Memory B cell (primary cell): ENCODE measurements at places on chromosomes 2 and 18.

DNA sequence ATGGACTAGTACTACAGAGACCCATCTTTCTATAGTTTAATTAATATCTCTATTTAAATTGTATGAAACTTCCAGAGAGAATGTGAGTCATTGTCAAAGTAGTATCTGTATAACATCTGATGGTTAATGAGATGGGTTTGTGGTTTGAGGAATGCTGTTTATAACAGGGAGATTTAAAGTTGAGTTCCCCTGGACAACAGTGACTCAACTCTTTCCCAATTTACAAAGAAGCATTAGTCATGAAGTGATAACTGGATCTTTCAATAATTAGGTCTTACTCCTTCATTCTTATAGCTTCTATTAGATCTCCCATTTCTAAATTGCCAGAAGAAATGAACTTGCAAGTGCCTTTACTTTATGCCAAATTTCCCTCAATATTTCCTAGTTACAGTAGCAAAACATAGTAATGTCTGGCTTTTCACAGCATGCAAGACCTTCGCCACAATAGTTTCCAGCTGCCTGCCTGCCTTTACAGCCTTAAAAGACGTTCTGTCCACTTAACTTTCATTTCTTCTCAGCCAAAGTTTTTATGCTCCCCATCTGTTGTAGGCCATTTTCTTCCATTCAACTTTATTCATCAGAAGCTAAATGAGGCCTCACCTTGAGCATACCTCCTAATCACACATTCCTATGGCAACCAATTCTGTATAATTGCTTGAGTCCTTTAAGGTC is 47.7 kb upstream of the WDR75 start:
- no peak for DNase-seq
- no peaks in the 10 kb centered on the region for H3K27me3 ChIP-seq
- H3K36me3 ChIP-seq = no peaks in the 10 kb centered on the region
- H3K4me1 ChIP-seq = no peaks in the 10 kb centered on the region

- no peak for DNase-seq
- peaks cover 9% of the 10 kb centered on the region for H3K4me1 ChIP-seq
- peaks cover 1% of the 10 kb centered on the region for H3K36me3 ChIP-seq
Measured at GRCh38 chr18:72543357-72544055, 636 bp downstream of the CBLN2 start.

- H3K36me3 ChIP-seq = no peaks in the 10 kb centered on the region
- no peak for DNase-seq
- no peaks in the 10 kb centered on the region for H3K4me1 ChIP-seq
- H3K27me3 ChIP-seq = no peaks in the 10 kb centered on the region
Measured at GRCh38 chr18:41798879-41799278, 156.2 kb upstream of the PIK3C3 start.

GRCh38 chr2:26772064-26773001 is 8.2 kb downstream of the SLC35F6 start:
- peaks cover 12% of the 10 kb centered on the region for H3K36me3 ChIP-seq
- no peak overlapping the region for H3K4me3 ChIP-seq
- DNase-seq = no peak
- peak overlapping the region; percentile 50 for H3K27ac ChIP-seq
- no peaks in the 10 kb centered on the region for H3K27me3 ChIP-seq

DNA sequence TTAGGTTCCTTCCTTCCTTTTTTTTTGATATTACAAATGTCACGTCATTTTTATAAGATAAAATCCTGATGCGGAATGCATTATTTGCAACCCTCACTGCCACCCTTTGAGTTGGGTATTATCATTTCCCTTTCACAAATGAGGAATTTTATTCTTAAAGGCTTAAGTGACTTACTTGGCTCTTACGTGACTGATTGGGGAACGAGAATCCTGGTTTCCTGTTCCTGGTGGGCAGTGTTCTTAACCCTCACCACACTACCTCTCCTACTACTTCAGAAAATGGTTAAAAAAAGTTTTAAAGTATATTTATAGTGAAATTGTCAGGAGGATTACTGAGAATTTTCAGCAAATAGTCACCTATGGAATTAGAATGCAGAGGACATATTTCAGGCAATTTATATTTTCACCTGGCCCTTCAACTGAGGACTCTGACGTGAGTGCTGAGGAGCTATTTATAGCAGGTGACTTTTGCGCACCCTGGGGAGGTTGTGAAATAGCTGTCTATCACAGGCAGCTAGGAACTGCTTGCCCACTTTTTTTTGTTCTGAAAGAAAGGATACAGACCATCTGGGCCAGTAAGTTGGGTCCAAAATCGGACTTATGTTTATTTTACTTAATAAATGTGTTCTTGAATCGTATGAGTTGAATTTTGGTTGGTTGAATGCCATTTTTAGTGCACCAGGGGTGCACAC is 18.7 kb upstream of the RASGRP3 start:
- no peaks in the 10 kb centered on the region for H3K4me1 ChIP-seq
- no peak overlapping the region for H3K4me3 ChIP-seq
- no peak for DNase-seq
- no peaks in the 10 kb centered on the region for H3K36me3 ChIP-seq
- no peaks in the 10 kb centered on the region for H3K27me3 ChIP-seq

DNA sequence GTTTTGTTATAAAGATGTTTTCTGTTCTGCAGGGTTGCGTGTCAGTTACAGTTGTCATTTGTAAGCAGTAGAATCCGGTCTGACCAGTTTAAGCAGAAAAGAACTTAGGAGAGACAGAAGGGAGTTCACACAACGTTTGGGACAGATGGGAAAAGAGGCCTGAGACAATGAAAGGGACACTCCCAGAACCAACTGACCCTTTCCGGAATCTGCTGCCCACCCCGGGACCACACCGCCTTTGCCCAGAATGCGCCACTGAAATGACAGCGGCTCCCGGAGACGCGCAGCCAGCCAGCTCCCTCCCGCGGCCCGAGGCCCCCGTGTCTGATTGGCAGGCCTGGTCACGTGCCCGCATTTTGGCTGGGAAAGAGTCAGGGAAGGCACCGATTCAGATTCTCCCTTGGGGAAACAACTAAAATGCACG is 244.6 kb downstream of the BCL2 start:
- peak overlapping the region; percentile 80 for H3K4me3 ChIP-seq
- H3K4me1 ChIP-seq = peaks cover 15% of the 10 kb centered on the region
- peaks cover 3% of the 10 kb centered on the region for H3K36me3 ChIP-seq
- H3K27me3 ChIP-seq = peaks cover 14% of the 10 kb centered on the region

- no peak overlapping the region for H3K4me3 ChIP-seq
- no peak for DNase-seq
- H3K27me3 ChIP-seq = peaks cover 20% of the 10 kb centered on the region
- no peaks in the 10 kb centered on the region for H3K4me1 ChIP-seq
Measured at GRCh38 chr2:158890296-158890905, 78.0 kb upstream of the TANC1 start.

- H3K27me3 ChIP-seq = no peaks in the 10 kb centered on the region
- H3K36me3 ChIP-seq = peaks cover 11% of the 10 kb centered on the region
- peak overlapping the region; percentile 93 for H3K4me3 ChIP-seq
- peak overlapping the region; percentile 98 for H3K27ac ChIP-seq
Measured at GRCh38 chr2:105746177-105747080, 1.7 kb downstream of the NCK2 start.

GRCh38 chr2:59806486-59806885 is 747.0 kb downstream of the BCL11A start:
- no peaks in the 10 kb centered on the region for H3K36me3 ChIP-seq
- no peak overlapping the region for H3K27ac ChIP-seq
- H3K27me3 ChIP-seq = peaks cover 1% of the 10 kb centered on the region
- no peak overlapping the region for H3K4me3 ChIP-seq
- H3K4me1 ChIP-seq = no peaks in the 10 kb centered on the region
- no peak for DNase-seq

- no peaks in the 10 kb centered on the region for H3K4me1 ChIP-seq
- DNase-seq = no peak
- H3K36me3 ChIP-seq = no peaks in the 10 kb centered on the region
- H3K27ac ChIP-seq = no peak overlapping the region
- H3K27me3 ChIP-seq = no peaks in the 10 kb centered on the region
- H3K4me3 ChIP-seq = no peak overlapping the region
Measured at GRCh38 chr2:138213084-138213483, 248.8 kb downstream of the HNMT start.

GRCh38 chr2:236682651-236683422 is 113.2 kb downstream of the ACKR3 start:
- no peak for DNase-seq
- H3K4me1 ChIP-seq = no peaks in the 10 kb centered on the region
- H3K36me3 ChIP-seq = no peaks in the 10 kb centered on the region
- H3K27me3 ChIP-seq = peaks cover 12% of the 10 kb centered on the region
- H3K27ac ChIP-seq = no peak overlapping the region
- no peak overlapping the region for H3K4me3 ChIP-seq

DNA sequence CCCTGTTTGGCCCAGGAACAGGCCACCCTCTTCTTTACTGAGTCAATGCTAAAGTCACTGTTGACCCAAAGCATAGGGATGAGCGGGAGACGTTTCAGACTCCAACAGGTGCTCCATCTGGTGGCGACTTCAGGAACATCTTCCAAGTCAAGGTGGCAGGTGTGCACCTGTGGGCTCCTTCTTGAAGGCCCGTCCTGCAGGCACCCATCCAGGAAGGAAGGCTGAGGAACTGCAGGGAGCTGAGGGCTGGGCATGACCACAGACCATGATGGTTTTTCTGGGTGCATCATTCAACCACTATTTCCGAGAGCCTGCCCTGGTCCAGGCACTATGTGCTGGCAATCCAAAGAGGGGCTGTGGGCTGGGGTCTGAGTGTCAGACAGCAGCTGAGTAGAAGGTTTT is 142.8 kb downstream of the NDUFA10 start:
- H3K4me1 ChIP-seq = peaks cover 17% of the 10 kb centered on the region
- H3K27ac ChIP-seq = no peak overlapping the region
- peaks cover 5% of the 10 kb centered on the region for H3K36me3 ChIP-seq
- DNase-seq = peak; percentile 44
- H3K4me3 ChIP-seq = no peak overlapping the region

DNA sequence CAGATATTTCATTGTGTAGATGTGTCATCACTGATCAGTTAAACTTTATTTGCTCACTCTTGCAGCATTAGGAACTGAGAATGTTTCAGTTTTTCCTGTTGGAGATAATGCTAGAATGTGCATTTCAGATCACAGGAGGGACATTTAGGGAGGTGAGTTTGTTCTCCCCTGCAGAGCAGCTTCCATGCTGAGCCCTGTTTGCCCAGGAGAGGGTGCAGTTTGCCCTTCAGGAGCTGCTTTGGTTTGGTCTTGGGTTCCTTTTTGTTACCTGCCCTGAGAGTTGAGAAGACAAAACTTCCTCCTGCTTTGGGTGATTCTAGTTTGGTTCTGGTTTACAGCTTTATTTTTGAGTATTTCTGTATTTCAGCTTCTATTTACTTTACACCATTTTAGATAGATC is 49.9 kb downstream of the DGKD start:
- peak; percentile 58 for DNase-seq
- H3K36me3 ChIP-seq = peaks cover 10% of the 10 kb centered on the region
- peak overlapping the region; percentile 61 for H3K27ac ChIP-seq
- H3K4me3 ChIP-seq = no peak overlapping the region

GRCh38 chr18:23712445-23712844 is 23.2 kb downstream of the LAMA3 start:
- no peak for DNase-seq
- H3K27me3 ChIP-seq = peaks cover 5% of the 10 kb centered on the region
- no peak overlapping the region for H3K4me3 ChIP-seq
- H3K27ac ChIP-seq = no peak overlapping the region
- peaks cover 2% of the 10 kb centered on the region for H3K4me1 ChIP-seq

DNA sequence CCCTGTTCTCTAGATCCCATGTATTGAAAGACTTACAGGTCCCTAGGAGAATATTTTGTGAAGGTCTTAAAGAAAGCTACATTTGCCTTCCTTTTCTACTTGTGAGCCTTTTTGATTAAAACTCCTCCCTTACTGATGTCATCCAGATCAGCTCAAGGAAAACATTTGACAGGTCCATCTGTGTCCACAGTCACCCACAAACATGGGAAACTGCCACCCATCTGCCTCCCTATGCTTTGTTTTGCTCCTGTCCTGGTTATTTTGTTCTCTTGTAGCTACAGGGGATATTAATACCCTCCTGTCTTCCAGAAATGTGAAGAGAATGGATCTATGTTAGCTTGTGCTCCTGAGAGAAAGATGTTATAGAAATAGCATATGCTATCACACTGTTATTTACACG is 203.6 kb upstream of the GALNT5 start:
- H3K4me1 ChIP-seq = no peaks in the 10 kb centered on the region
- no peak overlapping the region for H3K4me3 ChIP-seq
- peaks cover 1% of the 10 kb centered on the region for H3K27me3 ChIP-seq

- H3K4me1 ChIP-seq = peaks cover under 1% of the 10 kb centered on the region
- no peaks in the 10 kb centered on the region for H3K36me3 ChIP-seq
- H3K4me3 ChIP-seq = no peak overlapping the region
Measured at GRCh38 chr18:77645170-77645872, 395.7 kb downstream of the GALR1 start.

- H3K27me3 ChIP-seq = no peaks in the 10 kb centered on the region
- H3K27ac ChIP-seq = no peak overlapping the region
- H3K4me3 ChIP-seq = no peak overlapping the region
Measured at GRCh38 chr2:127377262-127377661, 10.5 kb downstream of the MAP3K2 start.

- no peak overlapping the region for H3K27ac ChIP-seq
- H3K36me3 ChIP-seq = no peaks in the 10 kb centered on the region
- no peak overlapping the region for H3K4me3 ChIP-seq
- H3K4me1 ChIP-seq = peaks cover 6% of the 10 kb centered on the region
Measured at GRCh38 chr2:96951125-96951654, 35.2 kb downstream of the FAM178B start.

DNA sequence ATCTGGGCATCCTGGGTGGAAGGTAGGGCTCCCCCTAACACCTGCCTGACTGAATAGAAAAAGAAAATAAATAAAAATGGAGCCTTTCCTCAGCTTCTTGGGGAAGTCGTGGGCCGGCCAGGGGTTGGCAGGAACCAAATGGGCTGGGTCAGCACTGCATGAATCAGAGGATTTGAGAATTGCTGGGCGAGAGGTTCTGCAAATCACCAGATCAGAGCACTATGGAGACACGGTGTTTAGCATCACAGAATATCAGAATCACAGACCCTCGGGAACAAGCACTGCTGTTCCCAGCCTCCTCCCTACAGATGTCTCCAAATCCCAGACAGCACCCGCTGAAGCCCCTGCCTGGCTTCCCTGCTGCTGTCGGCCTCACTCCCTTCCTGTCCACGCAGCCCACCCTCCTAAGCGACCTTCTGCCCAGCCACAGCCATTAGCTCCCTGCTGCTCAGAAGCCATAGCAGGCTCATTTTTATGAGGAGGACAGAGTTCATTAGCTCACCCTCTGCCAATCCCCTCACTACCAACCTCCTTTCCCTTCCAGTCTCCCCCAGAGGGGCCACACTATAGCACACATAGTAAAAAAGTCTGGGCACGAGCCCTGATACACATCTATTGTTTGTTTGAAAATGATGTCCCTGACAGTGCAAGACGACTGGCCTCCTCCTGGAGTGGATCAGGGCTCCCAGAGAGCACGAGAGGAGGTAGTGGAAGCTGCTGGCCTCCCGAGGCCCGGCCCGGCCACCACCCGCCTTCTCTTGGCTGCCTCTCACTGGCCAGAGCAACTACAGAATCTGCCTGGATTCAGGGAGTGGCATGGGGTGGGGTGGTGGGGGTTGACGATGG is 64.6 kb upstream of the TAF1B start:
- no peaks in the 10 kb centered on the region for H3K36me3 ChIP-seq
- DNase-seq = no peak
- H3K4me1 ChIP-seq = peaks cover 9% of the 10 kb centered on the region
- no peak overlapping the region for H3K4me3 ChIP-seq
- peaks cover 4% of the 10 kb centered on the region for H3K27me3 ChIP-seq
- no peak overlapping the region for H3K27ac ChIP-seq
